ENCODE measurements at places on chromosomes 7 and 10. TPM values are rescaled to one million over a fixed set of nuclear protein-coding genes. Genes with fewer than 3 reads are reported as not detected.
A peak's percentile ranks its signal among the peaks of the same experiment; 100 is the strongest.

DNA sequence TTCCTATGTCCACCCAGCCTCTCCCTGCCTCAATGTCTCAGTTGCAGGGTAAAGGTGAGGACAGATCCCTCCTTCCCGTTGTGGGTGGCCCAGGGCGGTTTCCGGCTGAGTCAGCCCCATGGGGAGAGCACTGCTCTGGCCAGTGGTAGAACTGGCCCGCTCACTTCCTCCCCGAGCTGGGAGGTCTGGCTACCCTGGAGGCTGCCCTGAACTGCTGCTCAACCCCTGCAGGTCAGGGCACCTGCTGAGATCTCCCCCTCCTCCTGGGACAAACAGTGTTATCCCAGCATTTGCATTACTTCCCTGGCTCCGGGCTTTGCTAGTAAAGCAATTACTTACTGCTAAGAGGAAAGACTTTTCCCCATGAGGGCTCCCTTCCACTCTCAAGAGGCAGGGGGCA, 21.4 kb upstream of the IMPDH1 start:
- H3K27me3 ChIP-seq = peaks cover 25% of the 10 kb centered on the region
- no peak overlapping the region for H3K27ac ChIP-seq
- no peak for DNase-seq

DNA sequence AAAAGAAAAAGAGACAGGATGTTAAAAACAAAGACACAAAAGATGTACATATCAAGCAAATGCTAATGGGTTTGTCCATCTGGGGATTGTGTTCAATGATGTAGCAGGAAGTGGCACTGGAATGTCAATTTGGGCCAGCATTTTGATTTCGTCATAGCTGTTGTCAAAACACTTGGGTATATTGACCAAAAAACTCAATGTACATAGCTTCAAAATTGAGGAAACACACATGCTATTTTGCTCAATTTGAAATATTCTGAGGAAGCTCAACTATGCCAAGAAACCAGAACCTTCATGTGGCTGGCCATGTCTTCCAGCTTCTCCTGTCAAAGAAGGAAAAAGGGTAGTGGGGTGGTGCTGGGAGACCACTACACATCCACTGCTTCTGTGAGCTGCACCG, 212.7 kb upstream of the GHITM start:
- no peak for DNase-seq
- H3K27ac ChIP-seq = no peak overlapping the region
- no peaks in the 10 kb centered on the region for H3K36me3 ChIP-seq
- H3K27me3 ChIP-seq = peaks cover 2% of the 10 kb centered on the region
- H3K4me3 ChIP-seq = no peak overlapping the region
- H3K4me1 ChIP-seq = no peaks in the 10 kb centered on the region

DNA sequence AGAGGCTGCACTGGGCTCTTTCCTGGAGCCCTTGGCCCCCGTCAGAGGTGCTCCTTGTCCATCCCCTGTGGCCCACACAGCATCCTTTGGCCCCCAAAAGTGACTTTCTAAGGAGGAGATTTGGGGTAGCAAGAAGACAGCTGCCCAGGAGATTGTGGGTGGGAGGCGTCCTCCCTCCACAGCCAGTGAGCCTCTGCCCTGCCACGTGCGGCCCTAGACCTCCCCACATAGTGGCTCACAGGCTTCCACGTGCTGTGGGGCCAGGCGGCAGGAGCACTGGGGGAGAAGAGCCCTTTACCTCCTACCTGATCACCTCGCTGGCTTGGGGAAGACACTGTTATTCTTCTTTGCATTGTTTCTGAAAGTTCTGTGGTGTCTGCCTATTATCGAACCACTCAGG, 178.8 kb downstream of the TCERG1L start:
- no peak overlapping the region for H3K4me3 ChIP-seq
- no peak overlapping the region for H3K27ac ChIP-seq
- H3K36me3 ChIP-seq = no peaks in the 10 kb centered on the region
- DNase-seq = no peak
- no peaks in the 10 kb centered on the region for H3K4me1 ChIP-seq

DNA sequence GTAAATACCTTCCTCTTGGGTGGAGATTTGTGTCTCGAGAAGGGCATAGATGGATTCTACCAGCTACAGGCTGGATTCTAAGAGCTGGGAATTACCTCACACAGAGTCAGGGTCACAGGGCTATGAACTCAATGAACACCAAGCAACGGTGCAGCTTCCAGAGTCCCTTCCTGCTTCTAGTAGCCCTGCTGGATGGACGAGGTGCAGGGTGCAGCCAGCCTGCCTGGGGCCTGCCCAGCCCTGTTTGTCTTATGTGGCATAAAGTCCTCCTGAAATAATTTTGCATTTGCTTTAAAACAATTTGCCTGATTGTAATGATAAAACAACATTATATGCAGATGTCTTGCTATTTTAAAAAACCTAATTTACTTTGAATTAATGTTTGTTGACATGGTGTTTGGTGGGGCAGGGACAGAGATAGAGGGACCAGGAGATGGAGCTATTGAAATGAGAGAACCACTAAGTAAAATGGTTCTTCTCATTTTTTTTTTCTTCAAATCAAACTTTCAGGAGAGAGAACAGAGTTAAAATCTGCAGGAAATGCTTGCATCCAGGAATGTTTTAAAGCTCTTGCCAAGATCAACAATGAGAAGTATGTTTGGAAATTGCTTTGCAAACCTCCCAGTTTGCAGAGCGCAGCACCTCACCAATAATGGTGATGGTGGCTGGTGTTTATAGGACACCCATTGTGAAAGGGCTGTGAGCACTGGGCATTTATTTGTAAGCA, 305.4 kb upstream of the PODXL start:
- no peak for DNase-seq
- no peaks in the 10 kb centered on the region for H3K27me3 ChIP-seq
- H3K27ac ChIP-seq = no peak overlapping the region

DNA sequence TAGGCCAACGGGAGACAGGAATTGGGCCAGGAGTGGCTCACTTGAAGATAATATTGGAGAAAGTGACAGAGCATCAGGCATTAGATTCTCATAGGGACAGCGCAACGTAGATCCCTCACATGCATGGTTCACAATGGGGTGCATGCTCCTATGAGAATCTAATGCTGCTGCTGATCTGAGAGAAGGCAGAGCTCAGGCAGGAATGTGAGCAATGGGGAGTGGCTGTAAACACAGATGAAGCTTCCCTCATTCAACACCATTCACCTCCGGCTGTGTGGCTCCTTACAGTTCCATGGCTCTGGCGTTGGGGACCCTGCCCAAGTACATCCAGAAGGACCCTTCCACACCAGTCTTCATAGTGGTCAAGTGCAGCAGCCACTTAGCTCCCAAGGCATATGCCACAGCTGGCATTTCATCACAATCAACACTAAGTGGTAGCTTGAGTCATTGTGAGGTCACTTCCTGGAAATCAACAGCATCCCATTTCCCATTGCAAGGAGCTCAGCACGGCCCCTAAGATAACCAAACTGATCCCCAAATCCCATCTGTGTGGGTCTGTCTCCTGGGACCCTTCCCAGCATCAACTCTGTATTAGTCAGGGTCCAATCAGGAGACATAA, 174.5 kb downstream of the TPST1 start:
- H3K27ac ChIP-seq = no peak overlapping the region
- DNase-seq = no peak
- H3K36me3 ChIP-seq = peaks cover 10% of the 10 kb centered on the region
- H3K4me1 ChIP-seq = no peaks in the 10 kb centered on the region

GRCh38 chr10:122014652-122015248, 25.8 kb downstream of the TACC2 start:
- no peaks in the 10 kb centered on the region for H3K36me3 ChIP-seq
- no peak for DNase-seq
- H3K27me3 ChIP-seq = peaks cover 14% of the 10 kb centered on the region
- no peak overlapping the region for H3K27ac ChIP-seq

DNA sequence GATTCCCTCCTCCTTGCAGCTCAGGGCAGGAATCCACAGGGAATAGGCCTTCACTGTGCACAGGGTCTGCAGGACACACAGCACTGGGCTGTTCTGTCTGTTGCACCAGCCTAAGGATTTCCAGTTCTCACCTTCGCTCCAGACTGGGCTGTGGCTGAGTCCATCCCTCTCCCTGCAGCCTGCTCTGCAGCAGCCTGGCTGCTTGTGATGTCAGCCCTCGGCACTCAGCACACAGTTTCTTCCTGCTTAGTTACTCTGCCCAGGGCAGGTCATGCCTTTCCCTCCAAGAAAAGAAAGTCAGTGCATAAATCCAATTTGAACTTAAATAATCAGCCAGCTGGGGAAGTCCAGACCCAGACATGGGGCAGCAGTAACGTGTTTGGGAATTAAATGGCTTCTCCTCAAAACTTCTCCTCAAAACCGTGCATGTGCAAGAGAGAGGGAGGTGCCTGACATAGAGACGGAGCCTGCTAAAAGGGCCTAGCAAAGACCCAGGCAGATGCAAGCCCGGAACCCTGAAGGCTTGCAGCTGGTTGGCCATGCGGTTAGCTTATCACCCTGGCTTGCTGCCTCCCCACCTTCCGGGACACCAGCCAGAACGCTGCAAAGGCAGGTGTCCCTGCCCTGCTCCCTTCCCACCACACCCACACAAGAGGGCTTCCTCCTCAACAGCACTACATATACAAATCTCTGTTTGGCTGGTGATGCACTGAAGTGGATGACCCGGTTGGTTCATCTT, 10.9 kb upstream of the GDF2 start:
- peaks cover 14% of the 10 kb centered on the region for H3K4me1 ChIP-seq
- no peak overlapping the region for H3K4me3 ChIP-seq
- DNase-seq = peak; percentile 72
- H3K36me3 ChIP-seq = no peaks in the 10 kb centered on the region
- H3K27me3 ChIP-seq = no peaks in the 10 kb centered on the region

DNA sequence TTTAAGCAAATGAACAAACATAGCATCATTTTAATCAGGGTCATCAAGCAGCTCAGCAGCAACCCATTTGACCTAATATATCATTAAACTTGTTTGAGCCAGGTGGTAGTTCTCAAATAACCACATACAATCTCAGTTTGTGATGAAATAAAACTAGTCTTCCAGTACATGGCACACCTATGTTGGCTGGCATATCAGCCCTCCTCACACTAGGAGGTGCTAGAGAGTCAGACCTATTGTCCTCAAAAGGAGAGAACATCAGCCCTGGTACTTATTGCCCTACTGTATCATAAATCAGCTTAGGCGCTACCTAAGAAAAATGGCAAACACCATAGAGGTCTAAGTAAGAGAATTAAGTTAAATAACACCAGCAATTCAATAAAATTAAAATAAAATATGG, 81.7 kb downstream of the CABCOCO1 start:
- H3K4me1 ChIP-seq = no peaks in the 10 kb centered on the region
- H3K4me3 ChIP-seq = no peak overlapping the region
- no peak overlapping the region for H3K27ac ChIP-seq
- H3K27me3 ChIP-seq = peaks cover 2% of the 10 kb centered on the region
- peaks cover 4% of the 10 kb centered on the region for H3K36me3 ChIP-seq
- no peak for DNase-seq

DNA sequence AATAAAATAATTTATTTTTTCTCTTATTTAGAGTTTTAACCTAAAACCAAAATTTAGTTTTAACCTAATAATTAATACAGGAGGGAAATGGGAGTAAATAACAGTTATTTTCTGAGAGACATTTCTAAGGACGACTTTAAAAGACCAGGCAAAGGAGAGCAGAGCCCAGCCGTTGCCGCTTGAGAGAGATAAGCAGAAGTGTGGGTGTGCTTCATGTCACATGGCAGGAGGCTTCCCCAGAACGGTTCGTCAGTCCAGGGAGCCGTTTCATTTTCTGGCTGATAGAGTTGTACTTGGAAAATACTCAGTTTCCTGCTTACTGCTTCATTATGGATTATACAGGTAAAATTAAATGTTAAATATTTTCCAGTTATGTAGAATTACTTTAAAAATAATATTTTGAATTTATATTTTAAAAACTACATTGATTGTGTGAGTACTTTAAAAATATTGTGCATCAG, 61.4 kb downstream of the ST7 start:
- DNase-seq = no peak
- H3K4me3 ChIP-seq = no peak overlapping the region
- H3K27ac ChIP-seq = no peak overlapping the region
- no peaks in the 10 kb centered on the region for H3K36me3 ChIP-seq
- H3K27me3 ChIP-seq = peaks cover 26% of the 10 kb centered on the region
- H3K4me1 ChIP-seq = peaks cover 38% of the 10 kb centered on the region

DNA sequence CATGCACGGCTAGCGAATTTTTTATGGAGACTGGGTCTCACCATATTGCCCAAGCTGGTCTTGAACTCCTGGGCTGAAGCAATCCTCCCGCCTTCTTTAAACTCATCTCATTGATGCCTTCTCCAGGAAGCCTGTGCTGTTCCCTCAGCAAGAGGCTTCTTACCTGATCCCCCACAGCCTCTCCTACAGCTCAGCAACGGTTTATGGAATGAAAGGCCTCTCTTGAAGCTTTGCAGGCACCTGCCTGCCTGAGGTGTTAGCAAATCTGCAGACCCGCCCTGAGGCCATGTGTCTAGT, 468 bp upstream of the TRIM56 start:
- H3K4me1 ChIP-seq = peaks cover 29% of the 10 kb centered on the region
- DNase-seq = no peak
- H3K36me3 ChIP-seq = peaks cover 25% of the 10 kb centered on the region
- H3K27ac ChIP-seq = peak overlapping the region; percentile 99
- H3K4me3 ChIP-seq = peak overlapping the region; percentile 97

DNA sequence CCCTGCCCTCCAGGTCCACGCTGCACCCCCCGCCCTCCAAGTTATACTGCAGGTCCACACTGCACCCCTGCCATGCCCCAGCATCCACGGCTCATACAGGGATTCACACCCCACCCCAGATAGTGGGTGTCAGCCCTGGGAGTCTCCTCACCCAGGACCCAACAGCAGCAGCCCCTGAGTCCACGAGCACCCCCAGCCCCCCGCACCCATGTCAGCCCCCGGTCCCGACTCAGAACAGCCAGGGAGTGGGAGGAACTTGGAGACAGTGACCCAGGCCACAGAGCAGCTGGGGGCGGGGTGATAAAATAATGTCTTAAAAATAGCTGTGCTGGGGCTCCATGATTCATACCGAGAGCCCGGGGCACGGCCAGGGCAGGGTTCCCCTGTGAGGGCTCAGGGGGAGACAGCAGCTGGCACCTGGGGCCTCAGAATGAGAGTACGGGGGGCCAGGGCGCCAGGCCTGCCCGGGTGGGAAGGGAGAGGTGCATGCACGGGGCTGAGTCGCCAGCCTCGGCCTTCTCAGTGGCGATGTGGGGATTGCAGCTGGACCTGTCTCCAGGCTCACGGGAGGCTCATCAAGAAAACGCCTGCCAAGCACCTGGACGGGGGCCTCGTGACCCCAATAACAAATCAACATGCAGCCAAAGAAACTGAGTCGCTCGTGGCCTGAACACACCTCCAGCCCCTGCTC, 29.8 kb downstream of the ADAP1 start:
- H3K4me1 ChIP-seq = peaks cover 54% of the 10 kb centered on the region
- H3K36me3 ChIP-seq = peaks cover 3% of the 10 kb centered on the region
- peak overlapping the region; percentile 75 for H3K27ac ChIP-seq
- peak overlapping the region; percentile 59 for H3K4me3 ChIP-seq
- H3K27me3 ChIP-seq = peaks cover 21% of the 10 kb centered on the region

GRCh38 chr10:79179164-79179956, 110.6 kb downstream of the ZMIZ1 start:
- DNase-seq = no peak
- no peaks in the 10 kb centered on the region for H3K4me1 ChIP-seq
- H3K27me3 ChIP-seq = no peaks in the 10 kb centered on the region
- H3K36me3 ChIP-seq = no peaks in the 10 kb centered on the region
- no peak overlapping the region for H3K4me3 ChIP-seq
- no peak overlapping the region for H3K27ac ChIP-seq

GIMAP8 gene
- 9.9 TPM for total RNA-seq

FAM180A gene
- not detected for total RNA-seq

SUGCT gene
- 0.61 TPM for total RNA-seq

GRM3 gene
- total RNA-seq = not detected

SORCS1 gene
- not detected for total RNA-seq

SPDYE11 gene
- total RNA-seq = not detected

AOAH gene
- 48.8 TPM for total RNA-seq

STEAP4 gene
- total RNA-seq = 0.05 TPM
